ENCODE measurements at places on chromosomes 4 and X. TPM values are rescaled to one million over a fixed set of nuclear protein-coding genes. Genes with fewer than 3 reads are reported as not detected.

DNA sequence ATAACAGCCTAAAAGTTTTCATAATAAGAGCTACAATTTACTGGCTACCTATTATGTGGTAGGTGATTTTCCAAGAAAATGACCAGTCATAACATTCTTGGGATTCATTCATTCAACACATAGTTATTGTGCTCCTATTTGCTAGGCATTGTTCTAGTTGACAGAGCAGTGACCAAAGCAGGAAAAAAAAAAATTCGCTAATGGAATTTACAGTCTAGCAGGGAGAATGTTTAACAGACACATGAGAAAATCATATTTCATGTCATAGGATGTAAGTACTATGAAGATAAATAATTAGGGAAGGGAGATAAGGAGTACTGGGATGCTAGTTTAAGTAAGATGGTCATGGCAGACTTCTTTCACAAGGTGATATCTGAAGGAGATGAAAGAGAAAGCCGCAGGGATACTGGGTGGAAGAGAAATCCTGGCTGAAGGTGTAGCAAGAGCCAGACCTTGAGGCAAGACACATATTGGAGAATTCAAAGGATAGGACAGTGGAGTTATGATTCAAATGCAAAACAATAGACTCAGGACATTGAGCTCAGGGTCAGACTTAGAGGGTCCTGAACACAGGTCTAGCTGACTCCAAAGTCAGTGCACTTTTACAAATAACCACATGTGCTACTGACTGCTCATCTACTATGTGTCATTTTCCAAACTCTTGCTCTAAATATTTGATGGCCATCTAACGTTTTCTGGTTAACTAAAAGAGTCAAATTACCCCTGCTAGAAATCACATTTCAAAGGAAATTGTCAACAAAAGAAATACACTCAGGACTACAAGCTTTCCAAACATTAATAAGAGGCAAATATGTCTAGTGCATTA lies 20.4 kb downstream of the SPCS3 start:
- DNase-seq = no peak

GRCh38 chrX:129642641-129643040 lies 12.1 kb downstream of the APLN start:
- DNase-seq = no peak

DNA sequence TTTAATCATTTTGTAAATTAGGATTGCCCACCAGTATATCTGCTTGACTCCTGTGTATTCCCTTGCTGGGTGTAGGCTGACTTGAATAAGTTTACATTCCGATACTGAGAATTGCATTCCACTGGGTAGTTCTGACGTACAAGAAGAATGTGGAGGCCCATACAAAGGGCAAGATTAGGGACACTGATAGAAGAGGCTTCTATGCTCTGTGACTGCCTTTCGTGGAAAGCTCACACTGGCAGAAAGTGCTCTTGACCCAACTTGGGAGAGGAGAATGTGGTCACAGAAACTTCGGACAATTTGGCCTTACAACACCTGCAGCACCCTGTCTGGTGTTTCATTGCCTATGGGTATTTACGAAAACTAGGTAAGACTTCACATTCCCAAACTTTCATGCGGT lies 126.3 kb downstream of the RAPGEF2 start:
- no peak for DNase-seq

Gene GUCY1B1
- 0.12 TPM for polyA plus RNA-seq

Gene TCP11X2
- polyA plus RNA-seq = not detected
